Astrocyte (in vitro differentiated cells and primary cell): ENCODE measurements at places on chromosomes 2 and 18. TPM values are rescaled to one million over a fixed set of nuclear protein-coding genes. Genes with fewer than 3 reads are reported as not detected.

The KRTCAP3 gene
- 1.4 and 1.9 TPM in 2 replicates for total RNA-seq

The CWC22 gene
- 12.3 and 13.5 TPM in 2 replicates for total RNA-seq

The VWA3B gene
- total RNA-seq, result not detected in 2 replicates

DNA sequence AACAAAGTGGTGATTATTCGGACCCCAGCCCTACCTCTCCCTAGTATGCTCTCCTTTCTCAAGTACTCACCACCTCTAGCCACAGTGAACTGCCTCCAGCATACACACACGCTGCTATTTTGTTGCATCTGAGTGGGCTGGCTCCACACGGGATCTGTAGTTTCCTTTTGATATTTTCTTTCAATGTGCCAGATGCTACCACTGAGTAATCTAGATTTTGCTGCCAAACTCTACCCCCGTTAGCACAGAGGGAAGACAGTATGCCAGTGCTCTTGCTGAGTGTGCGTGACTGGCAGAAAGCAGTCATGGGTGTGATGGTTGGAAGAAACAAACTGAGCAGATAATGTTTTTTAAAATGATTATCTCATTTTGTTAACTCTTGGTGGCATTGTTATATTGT, 11.6 kb downstream of the CFLAR start:
- peak; percentile 79 for DNase-seq

DNA sequence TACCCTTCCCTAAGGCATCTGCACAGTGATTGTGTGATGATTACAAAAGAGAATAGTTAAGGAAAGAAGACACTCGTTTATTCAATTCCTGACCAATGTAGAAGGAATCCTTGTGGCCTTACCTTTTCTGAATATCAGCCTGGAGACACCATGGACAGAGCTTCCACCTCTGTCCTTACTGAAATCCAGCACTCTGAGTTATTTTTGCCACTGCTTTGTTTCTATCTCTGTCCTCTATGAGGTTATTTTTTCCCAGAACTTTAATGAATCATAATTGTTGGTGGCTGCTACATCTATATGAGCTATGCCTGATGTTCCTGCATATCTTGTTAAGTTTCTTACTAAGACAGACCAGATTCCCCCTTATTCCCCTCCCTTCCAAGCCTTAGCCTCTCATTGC, 275.1 kb downstream of the SETBP1 start:
- DNase-seq, result no peak

GRCh38 chr2:162063281-162063680, 10.7 kb downstream of the DPP4 start:
- no peak for DNase-seq

GRCh38 chr2:14348247-14348646, 284.3 kb upstream of the LRATD1 start:
- DNase-seq, result no peak

- DNase-seq, result peak; percentile 2
These were observed 519.4 kb downstream of the TDRD15 start for GRCh38 chr2:21643180-21643579.

GRCh38 chr2:142020368-142020767, 110.4 kb downstream of the LRP1B start:
- DNase-seq, result peak; percentile 62

- DNase-seq, result no peak
These were observed 12.6 kb upstream of the GALM start for GRCh38 chr2:38653380-38653714.

- DNase-seq, result no peak
These were observed 53.0 kb downstream of the ZC3H8 start for GRCh38 chr2:112201696-112202430.
